Mononuclear cell (primary cell): ENCODE measurements at places on chromosomes 11 and 22. TPM values are rescaled to one million over a fixed set of nuclear protein-coding genes. Genes with fewer than 3 reads are reported as not detected.

The APOL3 gene
- 84.2 TPM for total RNA-seq

The BRSK2 gene
- 0.10 TPM for total RNA-seq

The MTNR1B gene
- total RNA-seq = not detected

The RPS25 gene
- 4,016 TPM for total RNA-seq

The ZNF280A gene
- 0.10 TPM for total RNA-seq

The HORMAD2 gene
- total RNA-seq = not detected

The TBRG1 gene
- 39.7 TPM for total RNA-seq

The RASL10A gene
- 0.21 TPM for total RNA-seq

The CD6 gene
- 176 TPM for total RNA-seq

The C11orf65 gene
- total RNA-seq = 0.31 TPM

The PKDREJ gene
- under 0.01 TPM for total RNA-seq

The OR51B4 gene
- total RNA-seq = not detected

The SAA4 gene
- total RNA-seq = not detected

The TMEM126A gene
- 14.4 TPM for total RNA-seq

The CDKN1C gene
- total RNA-seq = 12.2 TPM

The LRP4 gene
- not detected for total RNA-seq

The OR51B2 gene
- total RNA-seq = not detected

The NLRP14 gene
- total RNA-seq = under 0.01 TPM

The SESN3 gene
- 105 TPM for total RNA-seq

The GAL gene
- total RNA-seq = not detected

The RIMBP3B gene
- not detected for total RNA-seq
